ENCODE measurements at places on chromosomes 7 and 10.

DNA sequence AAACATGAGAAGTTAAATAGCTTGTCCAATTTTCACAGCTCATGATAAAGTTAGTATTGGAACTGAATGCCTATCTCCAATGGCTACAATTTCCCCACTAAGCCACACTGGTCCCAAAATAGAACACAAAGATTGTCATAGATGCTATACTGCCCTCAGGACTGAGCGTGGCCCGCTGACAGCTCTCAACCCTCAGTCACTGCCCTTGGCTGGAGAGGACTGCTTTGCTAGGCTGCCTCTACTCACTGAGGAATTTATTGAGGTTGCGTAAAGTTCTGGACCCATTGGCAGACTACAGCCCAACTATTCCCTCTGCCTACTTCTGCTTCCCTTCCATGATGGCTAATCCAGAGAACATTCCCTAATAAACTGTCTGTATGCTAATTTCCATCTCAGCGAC lies 165.5 kb upstream of the BET1 start:
- DNase-seq: no peak

DNA sequence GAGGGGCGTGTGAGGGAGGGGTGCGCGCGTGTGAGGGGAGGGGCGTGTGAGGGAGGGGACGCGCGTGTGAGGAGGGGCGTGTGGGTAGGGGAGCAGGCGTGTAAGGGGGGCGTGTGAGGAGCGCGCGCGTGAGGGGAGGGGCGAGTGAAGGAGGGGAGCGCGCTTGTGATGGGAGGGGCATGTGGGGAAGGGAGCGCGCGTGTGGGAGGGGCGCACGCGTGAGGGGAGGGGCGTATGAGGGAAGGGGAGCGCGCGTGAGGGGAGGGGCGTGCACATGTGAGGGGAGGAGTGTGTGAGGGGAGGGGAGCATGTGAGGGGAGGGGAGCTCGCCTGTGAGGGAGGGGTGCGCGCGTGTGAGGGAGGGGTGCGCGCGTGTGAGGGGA lies 19.1 kb downstream of the MXI1 start:
- peak; percentile 73 for DNase-seq

- DNase-seq: no peak
Observed at GRCh38 chr7:156327474-156327873, 313.1 kb upstream of the RNF32 start.

DNA sequence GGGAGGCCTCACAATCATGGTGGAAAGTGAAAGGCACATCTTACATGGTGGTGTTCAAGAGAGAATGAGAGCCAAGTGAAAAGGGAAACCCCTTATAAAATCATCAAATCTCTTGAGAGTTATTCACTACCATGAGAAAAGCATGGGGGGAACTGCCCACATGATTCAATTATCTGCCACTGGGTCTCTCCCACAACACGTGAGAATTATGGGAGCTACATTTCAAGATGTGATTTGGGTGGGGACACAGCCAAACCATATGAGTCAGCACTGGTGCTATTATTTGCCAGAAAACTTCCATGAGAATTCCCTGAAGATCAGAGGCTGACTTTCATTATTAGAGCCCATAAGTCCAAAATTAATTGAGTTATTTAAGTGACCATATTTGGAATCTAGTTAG lies 1001.2 kb upstream of the POT1 start:
- no peak for DNase-seq

GRCh38 chr7:106054971-106055532 lies 57.1 kb downstream of the SYPL1 start:
- no peak for DNase-seq

DNA sequence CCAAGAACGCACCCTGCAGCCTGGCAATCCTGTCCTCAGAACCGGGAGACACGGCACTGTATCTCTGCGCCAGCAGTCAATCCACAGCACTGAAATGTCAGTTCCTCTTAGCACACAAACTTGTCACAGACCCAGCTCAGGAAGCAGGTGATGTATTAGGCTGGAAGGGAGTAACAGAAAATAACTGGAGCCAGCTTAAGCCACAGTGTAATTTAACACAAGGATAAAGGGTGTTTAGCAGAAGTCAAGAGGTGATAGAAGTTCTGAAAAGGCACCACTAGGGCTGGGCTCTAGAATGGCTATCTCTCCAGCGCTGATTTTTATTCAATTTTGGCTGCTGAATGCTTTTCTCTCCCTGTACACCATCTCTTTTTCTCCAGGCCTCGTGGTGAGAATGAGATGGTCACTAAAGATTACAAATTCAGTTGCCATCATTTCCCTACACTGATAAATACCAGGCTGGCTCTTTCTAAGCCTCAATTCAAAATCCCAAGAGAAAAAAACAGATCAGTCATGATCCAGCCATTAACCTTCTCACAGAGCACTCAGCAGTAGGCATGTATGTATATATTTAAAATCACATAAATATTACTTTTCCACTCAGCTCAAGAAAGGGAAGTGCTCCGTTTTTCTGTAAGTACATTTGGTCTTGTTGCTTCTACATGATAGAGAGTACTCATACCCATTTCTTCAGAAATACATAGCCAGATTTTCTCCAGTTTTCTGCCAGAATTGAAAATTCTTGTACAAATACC lies 102.7 kb upstream of the PRSS1 start:
- DNase-seq: no peak

DNA sequence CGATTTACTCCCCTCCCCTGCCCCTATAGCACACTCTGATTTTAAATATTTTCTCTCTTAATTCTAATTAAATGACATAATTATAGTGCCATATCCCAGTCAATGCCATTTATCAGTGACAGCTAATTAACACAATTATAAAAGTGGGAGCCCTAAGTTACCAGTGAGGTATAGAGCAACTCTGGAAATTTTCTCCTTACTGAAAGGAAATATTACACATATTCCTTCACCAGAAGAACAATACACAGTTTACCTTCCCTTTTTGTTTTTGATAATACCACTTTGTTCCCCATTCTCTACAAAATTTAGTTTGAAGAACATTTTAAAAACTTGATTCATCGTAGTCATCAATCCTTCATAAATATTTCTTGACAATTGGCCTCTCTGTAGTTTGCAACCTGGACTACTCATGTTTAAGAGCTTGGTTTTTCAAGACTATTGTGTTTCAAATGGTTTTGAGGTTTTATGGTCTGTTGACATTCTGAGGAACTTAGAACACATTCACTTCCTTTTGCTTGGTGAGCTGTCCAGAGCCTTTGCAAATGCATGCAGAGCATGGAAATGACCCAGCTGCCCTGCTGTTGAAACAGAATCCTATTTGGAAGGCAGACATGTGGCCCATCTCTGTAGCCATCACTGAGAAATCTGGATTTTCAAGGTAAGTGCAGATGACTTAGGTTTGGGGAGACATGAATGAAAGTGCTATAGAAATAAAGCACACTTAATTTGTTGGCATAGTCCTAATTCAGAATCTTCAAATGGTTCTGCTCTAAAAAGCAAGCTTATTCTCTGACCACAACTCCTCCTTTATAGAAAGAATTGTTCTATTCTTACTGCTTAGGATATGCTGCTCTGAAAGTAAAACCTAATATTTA lies at the start of gene GPR141:
GPR141 (plus strand) TSS at position 521 of the 875 bp plus-strand sequence. CDS start 56,628 bp downstream, outside the sequence.
- DNase-seq: no peak

DNA sequence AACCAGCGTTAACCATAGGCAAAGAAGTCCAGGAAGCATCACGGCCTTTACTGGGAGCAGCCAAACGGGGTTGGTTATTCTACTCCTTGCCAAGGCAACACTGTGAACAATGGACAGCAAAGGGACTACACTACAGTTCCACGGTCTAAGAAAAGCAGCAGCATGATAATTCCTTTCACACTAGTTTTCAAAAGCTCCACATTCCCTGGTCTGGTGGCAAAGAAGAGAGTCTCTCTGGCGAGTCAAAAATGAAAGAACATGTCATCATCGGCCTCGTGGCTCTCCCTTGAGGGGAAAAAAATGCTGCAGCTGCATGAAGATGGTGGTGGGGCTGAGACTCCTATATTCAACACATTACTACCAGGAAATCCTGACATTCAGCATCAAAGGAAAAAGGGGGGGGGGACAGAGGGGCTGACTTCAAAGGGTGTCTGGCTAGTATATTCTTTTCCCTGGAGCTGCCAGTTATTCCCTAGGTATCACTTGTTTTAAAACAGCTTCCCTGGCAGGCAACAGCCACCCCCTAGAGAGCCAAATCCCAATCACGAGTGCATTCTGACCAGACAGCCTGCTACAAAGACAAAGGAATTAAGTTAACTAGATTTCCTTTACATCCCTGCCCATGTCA lies 49.1 kb downstream of the SLC37A3 start:
- DNase-seq: no peak

DNA sequence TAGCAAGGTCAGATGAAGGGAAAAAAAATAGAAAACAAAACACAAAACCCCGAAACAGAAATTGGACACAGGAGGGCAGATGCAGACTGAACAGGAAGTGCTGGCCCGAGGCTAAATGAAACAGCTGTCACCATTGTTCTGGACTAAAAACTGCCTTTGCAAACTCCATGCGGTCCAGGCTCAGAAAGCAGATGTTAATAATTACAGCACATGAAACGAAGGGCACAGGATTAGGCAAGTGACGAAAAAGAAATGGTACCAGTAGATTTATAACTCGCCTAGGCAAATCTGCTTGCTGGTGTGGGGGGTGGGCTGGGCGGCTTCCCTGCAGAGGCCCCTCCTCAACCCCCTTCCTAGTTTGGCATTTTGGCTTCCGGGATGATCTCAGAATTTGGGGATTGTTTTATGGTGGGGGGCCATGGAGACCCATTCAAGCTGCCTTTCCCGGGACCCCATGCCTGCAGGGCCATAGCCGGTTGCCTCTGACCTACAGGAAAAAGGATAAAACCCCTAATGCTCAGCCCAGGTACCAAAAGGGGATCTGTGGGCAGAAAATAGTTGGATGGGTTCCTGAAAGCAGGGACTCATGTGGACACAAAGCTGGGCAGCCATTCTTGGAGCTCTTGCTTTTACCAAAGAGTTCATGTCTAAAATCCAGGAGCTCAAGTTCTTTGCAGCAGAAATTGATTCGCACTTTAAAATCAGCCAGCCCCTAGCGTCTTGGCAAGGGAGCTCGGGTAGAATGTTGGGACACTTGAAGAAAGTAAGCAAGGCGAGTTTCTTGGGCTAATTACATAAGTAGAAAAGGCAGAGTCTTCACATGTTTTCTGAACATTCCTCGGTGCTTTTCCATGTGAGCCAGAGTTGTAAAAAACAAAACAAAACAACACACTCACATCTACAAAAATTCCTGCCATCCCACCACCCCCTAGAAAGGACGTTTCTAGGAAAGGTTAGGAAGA lies 39.0 kb upstream of the EMX2 start:
- DNase-seq: no peak

- no peak for DNase-seq
Observed at GRCh38 chr10:68346774-68347173, 14.0 kb upstream of the PBLD start.

GRCh38 chr10:78927257-78927995 lies 141.3 kb upstream of the ZMIZ1 start:
- no peak for DNase-seq

GRCh38 chr10:53569455-53569854 lies 796.9 kb upstream of the MBL2 start:
- DNase-seq: no peak

DNA sequence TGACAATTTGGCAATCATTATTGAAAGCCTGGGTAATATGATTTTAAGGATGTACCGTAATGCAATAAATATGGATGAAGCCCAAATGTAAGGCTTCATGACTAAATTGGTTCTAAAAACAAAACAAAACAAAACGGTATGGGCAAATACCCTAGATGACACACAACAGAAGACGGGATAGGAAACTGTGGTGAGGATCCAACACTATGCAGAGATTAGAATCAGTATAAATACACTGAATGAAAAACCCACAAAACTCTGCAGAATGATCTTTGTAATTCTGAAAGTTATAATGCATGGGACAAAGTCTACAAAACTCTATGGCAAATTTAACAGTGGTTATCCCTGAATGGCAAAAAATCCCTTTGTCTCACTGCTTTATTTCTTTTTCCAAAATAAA lies 57.6 kb downstream of the MALSU1 start:
- no peak for DNase-seq

Data from stimulated activated CD8-positive, alpha-beta memory T cell treated with anti-CD3 and anti-CD28 coated beads, Interleukin-4, amount 100 ng/mL, for 1 hour (primary cell).